ENCODE measurements at places on chromosomes 1 and 21.

GRCh38 chr1:89095737-89096136 is 30.2 kb downstream of the GBP2 start:
- no peak for DNase-seq

GRCh38 chr21:43574741-43575472 is 84.4 kb downstream of the HSF2BP start:
- DNase-seq = no peak

- no peak for DNase-seq
These were observed 272.9 kb downstream of the NEGR1 start for GRCh38 chr1:72009173-72010093.

DNA sequence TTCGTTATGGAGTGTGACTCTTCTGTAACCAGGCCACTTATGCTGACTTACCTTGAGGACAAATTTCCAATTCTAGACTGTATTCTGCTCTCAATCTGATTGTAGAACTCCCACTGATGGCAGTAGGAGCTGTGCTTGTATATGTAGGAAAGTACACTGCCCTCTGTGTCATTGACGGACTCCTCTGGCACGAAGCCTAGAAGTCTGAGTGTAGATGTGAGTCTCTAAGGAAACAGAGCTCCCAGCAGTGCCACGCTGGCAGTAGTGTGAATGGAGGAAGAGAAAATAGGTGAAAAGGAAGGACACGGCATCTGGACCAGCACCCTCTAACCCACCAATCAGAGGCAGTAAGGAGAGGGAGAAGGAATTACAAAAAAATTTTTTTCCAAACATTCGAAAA is 130.4 kb upstream of the ADGRL2 start:
- no peak for DNase-seq

- DNase-seq = no peak
These were observed 2.0 kb downstream of the SYDE2 start for GRCh38 chr1:85198864-85199263.

DNA sequence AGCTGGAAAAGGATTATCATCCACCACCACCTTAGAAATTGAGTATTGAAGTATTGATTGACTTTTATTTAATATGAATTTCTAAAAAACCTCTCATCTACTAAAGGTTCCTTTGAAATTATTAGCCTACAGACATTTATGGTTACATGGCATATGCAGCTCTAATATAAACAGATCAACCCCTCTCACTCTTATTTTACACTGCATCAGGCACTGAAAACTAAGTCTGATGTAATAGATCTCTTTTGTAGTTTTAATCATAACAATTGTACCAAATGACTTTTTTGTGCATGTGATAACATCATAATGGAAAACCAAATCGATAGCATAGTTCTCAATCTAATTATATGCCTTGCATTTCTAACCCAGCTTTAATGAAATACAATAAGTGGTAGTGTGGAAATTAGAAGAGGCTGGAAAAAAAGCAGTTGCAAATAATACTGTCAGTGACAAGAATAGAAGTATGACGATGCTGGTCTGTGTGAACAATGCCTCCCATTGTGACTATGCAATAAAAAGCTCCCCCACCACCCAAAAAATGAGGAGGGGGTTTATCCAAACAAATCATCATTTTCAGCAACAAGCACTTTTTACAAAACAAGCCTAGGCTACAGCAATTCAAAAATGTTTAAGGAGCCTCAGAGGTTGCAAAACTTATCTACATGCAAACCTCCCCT is 426.5 kb upstream of the NFIA start:
- DNase-seq = no peak

GRCh38 chr21:33543505-33544129 is 779 bp downstream of the SON start:
- DNase-seq = no peak

DNA sequence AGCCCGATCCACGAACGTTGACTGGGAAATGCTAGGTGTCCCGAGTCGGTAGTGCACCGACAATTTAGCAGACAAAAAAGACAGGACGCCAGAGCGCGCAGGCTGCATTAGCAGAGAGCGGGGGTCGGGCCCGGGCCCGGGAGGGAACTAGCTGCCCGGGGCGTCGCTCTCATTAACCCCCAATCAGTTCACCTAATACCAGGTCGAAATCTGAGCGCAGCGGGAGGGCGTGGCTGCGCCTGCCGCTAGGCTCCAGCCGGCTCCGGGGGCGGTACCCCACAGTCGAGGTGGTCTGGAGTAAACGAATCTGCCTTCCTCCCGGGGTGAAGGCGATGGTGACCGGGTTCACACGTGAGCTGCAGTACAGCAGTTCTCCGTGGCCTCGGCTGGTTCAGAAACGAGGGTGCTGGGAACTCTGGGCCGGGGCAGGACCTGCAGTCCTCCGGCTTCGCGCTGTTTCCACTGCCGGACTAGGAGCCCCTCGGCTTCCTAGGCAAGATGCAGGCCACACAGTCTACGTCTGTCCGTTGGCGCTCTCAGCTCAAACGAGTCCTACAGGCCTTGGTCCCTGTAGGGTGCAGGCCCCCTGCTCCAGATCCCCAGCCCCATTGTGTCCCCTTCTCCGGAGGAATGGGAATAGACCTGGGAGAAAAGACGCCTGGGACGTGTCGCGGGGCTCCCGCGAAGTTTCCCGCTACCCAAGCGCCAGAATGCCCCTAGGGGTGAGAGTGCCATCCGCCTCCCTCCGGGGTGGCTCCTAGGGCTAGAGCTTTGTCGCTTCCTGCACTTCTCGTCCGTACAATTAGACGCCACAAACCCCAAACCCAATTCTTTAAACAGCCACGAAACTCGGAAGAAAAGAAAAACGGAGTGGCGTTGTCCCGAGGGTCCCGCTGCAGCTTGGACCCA is 2.0 kb downstream of the GFI1 start:
- DNase-seq = no peak

GRCh38 chr1:15386164-15386749 is 23.4 kb upstream of the EFHD2 start:
- DNase-seq = no peak

GRCh38 chr1:54111624-54112023 is 41.2 kb downstream of the CDCP2 start:
- DNase-seq = no peak

DNA sequence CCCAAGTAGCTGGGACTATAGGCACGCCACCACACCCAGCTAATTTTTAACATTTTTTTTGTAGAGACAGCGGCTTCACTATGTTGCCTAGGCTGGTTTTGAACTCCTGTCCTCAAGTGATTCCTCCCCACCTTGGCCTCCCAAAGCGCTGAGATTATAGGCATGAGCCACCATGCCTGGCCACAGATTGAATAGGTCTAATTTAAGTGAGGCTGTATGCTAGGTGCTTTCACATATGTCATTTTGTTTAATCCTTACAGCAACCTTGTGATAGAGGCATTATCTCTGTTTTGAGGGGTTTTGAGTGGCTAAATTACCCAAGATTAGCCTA is 7.2 kb downstream of the INTS3 start:
- no peak for DNase-seq

DNA sequence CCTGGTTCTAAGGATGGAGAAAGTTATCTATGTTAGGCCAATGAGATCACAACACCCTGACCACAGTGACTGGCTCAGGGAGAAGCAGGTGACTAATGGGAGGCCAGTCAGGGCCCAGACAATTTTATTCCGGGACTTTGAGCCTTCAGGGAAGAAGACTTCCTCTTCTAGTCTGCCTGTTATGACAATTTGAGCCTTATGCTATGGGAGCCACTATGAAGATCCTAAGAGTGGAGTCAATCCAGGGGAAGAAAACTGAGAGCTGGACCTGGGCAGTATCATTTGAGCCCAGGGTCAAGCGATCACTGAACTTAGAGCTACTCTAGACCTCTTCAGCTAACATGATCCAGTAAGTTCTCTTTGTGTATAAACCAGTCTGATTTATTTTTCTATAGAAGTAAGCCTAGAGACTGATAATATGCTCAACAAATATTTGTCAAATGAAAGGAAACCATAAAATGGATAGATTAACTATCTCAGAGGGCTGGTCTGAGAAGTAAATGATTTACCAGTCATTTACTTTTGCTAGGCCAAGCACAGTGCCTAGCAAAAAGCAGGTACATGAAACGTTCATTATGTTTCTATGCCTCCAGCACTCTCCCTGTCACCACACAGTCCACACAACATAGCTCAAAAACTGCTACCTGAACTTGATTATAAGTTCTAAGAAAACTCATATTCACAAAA is 4.2 kb upstream of the C1orf141 start:
- DNase-seq = no peak

- DNase-seq = no peak
These were observed 204.3 kb downstream of the FGGY start for GRCh38 chr1:59500950-59501742.

DNA sequence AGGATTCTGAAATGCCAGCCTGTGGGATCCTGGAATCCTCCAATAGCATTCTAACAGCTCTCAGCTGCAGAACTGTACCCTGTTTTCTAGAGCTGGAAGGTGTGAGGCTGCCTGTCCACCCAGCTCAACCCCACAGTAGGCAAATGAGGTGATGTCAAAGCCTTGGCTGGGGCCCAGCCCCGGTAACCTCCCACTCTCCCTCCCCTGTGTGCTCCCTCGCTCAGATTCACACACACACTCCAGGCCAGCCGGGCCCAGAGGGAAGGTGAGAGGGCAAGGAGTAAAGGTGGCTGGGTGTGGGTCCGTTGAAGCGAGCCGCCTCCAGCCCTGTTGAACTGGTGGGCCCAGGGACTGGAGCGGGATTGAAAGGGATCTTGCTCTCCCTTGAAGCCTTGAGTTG is at the start of gene BSND:
Gene BSND (plus strand): TSS at position 257 of the 400 bp plus-strand sequence. CDS start 254 bp downstream, outside the sequence.
- no peak for DNase-seq

GRCh38 chr1:199243423-199244061 is 604.7 kb downstream of the PTPRC start:
- peak; percentile 13 for DNase-seq

- DNase-seq = peak; percentile 71
These were observed at the start of gene NBPF20 for GRCh38 chr1:145425436-145426029. Gene NBPF20 (minus strand): TSS chr1:145425603. CDS start chr1:145405272, 20,331 bp downstream.

DNA sequence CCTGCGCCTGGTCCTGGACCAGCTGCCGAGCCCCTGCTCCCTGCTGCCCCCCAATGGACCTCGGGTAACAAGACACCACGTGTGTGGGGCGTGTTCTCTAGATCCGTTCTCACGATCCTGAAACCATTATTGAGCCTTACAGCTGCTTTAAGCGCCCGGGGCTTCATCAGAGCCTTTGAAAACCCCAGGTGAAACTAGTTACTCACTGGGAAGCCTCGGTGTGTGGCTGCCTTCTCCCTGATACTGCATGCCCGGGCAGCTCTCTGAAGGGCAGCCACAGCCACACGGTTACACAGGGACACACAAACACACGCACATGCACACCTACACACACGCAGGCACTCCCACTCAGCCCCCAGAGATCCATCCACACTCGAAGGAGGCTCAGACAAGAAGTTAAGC is 5.3 kb downstream of the HES2 start:
- DNase-seq = no peak

GRCh38 chr1:239250353-239251035 is 135.9 kb upstream of the CHRM3 start:
- no peak for DNase-seq

- no peak for DNase-seq
These were observed 596.4 kb upstream of the ZRANB2 start for GRCh38 chr1:71676979-71677925.

- no peak for DNase-seq
These were observed 5.7 kb downstream of the KIF21B start for GRCh38 chr1:201017828-201018163.

GRCh38 chr1:205279986-205280385 is 41.6 kb downstream of the NUAK2 start:
- DNase-seq = no peak

GRCh38 chr1:211340622-211341507 is 14.2 kb downstream of the TRAF5 start:
- DNase-seq = no peak

DNA sequence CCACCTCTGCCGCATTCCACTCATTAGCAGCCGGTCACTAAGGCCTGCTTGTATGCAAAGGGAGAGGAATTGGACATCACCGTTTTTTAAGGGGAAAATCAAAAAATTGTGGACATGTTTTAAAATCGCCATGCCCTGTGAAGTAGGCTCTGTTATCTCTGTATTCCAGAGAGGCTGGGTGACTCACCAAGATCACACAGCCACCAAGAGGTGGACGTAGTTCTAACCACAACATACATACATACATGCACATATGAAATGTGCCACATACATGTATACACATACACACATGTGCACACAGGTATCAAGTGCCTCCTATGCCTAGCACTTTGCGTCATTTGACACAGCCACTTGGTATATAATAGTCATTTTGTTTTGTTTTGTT is 16.0 kb upstream of the ZSCAN20 start:
- DNase-seq = no peak

DNA sequence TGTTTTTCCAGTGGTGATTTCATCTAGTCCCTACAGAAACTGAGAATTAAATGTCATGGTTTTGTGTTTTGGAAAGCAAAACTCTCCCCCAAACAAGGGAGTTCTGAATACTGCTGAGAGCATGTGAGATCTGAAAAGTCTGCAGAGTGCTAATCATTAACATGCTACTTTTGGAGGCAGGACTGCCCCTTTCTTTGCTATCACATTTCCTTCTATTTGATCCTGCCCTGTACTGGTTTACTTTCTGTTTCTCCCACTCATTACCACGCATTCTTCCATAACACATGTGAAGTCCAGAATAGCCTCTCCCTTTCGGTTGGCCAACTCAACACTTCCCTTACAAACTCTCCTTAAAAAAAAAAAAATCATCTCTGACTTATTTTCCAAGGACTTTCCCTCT is 63.6 kb downstream of the GADD45A start:
- no peak for DNase-seq

- DNase-seq = no peak
These were observed 31.9 kb upstream of the SLC19A2 start for GRCh38 chr1:169517558-169518186.

DNA sequence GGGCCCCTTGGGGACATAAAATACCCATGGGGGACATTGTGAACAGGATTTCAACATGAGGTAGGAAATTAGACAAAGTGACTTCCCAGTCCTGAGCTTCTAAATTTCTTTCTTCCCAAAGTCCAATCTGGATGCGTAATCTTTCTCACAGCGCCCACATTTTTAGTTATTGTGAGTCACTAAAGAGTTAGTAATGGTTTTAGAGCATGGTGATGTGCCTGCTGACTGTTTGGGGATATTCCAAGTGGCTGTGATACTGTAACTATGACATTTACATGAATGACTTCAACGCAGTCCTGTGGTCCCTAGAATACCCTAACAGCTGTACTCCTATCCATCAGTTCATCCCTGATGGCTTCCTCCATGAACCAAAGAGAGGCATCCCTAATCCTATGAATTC is 224.0 kb upstream of the COA6 start:
- DNase-seq = no peak

All from stimulated activated CD4-positive, alpha-beta T cell treated with anti-CD3 and anti-CD28 coated beads, TNF-alpha, amount 100 ng/mL, for 1 hour (primary cell).